ENCODE measurements at places on chromosomes 7 and 10. TPM values are rescaled to one million over a fixed set of nuclear protein-coding genes. Genes with fewer than 3 reads are reported as not detected.
A peak's percentile ranks its signal among the peaks of the same experiment; 100 is the strongest.

Gene TMEM176B
- total RNA-seq: not detected

Gene FFAR4
- not detected for total RNA-seq

Gene PRTFDC1
- 9.8 TPM for total RNA-seq

DNA sequence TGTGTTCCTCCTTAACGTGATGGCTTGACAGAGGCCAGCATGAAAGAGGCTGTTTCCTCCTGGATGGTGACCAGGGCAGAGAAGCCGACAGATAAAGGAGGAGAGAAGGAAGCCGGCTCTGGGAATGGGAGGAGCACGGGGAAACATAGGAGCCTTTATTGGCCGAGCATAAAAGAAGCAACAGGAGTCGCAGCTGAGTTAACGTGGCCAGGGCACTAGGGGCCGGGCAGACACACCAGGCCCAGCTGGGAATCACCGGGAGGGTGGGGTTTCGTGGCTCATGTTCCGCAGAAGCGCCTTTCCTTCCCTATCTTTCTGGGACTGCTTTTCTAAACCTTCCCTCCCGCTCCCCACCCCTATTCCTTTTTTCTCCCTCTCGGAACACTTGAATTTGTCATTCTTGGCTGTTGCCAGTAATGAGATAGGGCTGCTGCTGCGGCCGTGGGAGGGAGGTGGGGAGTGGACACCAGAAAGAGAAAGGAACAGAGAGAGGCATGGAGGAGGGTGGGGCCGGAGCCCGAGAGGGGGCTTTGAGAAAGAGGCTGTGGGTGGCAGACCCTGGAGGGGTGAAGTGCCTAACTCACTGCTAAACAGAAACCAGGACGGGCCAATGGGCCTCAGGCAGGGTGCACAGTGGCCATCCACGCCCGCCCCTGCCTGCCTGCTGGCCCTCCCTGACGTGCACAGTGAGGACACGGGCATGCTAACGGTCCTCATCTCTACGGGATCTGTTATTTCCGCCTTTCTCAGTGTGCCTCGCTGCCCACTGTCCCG lies 65.2 kb downstream of the COL13A1 start:
- peak; percentile 21 for DNase-seq

DNA sequence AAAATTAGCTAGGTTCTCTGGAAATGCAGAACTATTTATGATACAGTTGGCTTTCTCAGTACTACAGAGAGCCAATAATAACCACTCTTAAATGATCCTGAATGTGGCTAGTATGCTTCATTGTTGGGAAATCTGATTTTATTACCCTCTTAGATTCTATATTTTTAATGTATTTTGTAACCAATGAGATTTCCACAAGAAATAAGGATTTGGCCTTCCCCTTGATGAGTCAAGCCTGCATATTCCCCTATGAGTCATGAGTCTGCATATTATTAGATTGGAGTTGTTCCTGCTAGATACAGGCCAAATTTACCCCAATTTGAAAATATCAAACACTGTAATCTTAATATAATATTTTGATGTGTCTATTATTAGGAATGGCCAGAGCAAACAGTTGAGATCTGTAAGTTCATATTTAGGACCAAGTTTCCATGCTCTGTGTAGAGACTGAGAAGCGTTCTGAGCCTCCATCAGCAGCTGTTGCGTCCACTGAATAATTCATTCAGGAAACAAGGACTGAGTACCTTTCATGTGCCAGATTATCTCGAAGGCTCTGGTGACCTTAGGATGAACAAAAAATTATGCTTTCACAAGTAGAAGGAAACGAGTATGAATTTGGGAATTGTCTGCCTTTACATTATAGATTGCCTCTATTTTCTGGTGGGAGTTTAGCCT lies 793.4 kb downstream of the NRG3 start:
- DNase-seq: no peak

- DNase-seq: no peak
These were observed 142.8 kb downstream of the LSM5 start for GRCh38 chr7:32347244-32347828.

DNA sequence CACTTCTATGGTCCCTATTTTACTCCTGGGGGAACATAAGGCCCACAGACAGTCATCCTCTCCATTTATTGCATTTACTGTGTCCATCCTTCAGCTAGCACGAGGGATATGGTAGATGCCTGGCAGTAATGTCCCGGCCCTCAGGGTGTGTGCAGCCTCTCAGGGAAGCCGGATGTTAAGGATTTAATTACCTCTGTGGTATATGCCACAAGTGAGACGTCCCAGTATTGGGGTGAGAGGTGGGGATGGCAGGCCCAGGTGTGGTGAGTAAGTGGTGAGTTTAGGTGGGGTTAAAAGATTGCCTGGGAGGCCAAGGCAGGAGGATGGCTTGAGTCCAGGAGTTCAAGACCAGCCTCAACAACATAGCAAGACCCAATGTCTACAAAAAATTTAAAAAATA lies 144.9 kb downstream of the SH3PXD2A start:
- DNase-seq: no peak

DNA sequence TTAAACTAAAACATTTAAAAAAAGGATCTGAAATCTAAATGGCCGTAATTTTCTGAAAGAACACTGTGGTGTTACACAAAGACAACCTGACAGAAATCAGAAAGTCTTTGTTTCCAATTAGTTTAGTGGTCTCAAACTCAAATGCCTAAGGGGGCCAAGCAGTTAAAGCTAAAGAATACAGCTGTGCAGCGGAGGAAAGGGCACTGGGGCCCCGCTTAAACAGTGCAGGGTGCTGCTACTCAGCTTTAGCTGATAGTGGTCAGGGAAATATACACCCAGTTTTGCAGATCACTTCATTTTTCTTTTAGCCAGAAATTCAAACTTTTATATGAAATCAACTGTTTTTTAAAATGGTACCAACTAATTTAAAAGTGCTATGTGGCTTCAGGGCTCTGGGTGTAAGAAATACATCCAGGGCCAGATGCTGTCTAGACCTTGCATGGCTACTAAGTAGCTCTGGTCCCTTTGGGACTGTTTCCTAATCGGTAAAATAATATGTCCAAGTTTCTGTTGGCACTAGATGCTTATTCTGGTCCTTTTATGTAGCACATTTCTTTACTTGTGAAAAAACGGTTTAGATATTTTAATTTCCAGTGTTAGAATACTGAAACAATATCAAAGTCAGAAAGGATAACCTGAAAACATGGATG lies 161.8 kb upstream of the LAMB4 start:
- DNase-seq: no peak

DNA sequence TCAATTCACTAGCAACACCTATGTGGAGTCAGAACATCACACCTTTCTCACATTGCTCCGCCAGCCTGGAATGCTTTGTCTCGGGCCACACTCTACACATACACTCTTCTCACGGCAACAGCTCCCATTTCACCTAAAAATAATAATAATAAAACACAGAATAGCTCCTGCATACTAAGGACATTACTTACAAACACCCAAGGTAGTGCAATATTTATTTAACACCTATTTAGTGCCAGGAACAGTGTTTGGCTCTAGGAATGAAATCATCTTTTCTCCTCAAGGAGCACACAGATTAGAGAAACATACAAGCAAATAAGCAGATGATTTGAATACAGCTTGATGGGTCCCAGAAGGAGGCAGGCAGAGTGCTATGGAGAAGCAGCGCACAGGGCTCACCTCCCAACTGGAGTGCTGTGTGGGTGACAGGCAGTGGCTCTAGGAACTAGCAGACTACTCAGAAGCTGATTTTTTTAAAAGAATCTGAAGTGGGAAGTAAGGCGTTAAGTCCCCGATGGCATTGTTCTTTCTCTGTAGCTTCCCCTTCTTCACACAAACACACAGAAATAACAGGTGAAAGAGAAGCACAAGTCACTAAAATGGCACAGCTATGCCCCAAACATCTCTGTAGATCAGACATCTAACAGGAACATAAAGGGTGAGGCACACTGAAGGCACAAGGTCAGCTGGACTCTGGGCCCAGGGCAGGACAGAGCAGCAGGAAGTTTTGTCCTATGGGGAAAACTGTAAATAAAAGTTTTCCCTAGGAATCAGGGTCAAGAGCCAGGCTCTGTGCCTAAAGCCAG lies 16.7 kb downstream of the USP6NL start:
- DNase-seq: no peak

DNA sequence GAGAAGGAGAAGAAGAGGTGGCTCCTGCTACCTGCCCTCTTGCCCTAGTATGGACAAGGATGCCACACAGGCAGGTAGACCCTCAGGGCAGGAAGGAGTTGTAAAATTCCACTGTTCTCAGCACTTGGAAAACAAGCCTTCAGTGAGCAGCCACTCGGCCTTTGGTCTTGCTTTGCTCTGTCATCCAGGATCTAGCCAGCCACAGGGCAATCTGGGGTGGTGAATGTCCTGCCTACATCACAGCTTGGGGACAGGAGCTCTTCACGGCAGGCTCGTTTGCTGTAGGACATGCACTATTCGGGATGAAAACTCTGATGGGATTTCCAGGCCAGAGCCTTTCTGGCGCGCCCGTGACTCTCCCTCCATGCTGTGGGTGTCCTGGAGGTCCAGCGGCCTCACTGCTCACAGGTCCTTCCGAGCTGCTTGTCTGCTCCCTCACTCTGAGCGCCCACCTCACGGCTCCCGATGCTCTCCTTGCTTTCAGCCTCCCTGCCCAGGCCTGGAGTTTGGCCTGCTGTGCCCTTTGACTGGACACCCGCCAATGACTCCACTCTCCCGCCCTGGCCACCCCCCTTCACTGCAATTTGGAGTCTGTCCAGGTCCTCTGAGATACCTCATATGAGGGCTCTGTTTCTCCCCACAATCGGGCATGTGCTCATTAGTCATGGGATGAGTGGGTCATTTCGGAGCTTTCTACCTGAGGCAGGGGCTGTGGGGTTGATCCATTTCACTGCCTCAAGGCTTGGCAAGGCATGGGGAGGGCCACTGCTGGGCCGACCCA lies 227.2 kb upstream of the GRB10 start:
- peak; percentile 61 for DNase-seq

- DNase-seq: no peak
These were observed 61.0 kb downstream of the CAMK2B start for GRCh38 chr7:44264221-44264931.

DNA sequence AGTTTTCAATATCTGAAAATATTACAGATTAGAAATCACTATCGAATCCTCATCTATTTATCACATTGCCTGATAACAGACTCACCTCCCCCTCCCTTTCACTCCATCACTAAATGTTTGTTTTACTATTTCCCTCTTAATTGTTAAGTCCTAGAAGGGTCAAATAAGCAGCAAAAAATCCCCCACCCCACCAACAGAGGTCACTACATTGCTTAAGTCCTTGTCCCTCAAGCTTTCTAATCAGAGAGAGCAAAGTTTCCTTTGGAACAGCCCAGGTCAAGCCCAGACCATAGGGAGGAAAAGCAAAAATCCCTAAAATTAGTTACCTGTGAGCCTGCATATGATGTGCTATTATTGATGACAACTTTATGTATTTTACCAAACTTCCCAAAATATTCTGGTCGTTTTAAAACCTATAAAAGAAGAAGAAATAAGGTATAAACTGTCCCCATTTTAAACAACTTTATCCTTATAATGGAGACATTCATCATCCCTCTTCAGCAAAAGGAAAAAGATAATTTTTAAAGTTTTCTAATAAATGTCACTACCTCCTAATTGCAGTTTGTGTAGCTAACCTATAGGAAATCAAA lies 95.0 kb downstream of the CNOT4 start:
- peak; percentile 38 for DNase-seq

DNA sequence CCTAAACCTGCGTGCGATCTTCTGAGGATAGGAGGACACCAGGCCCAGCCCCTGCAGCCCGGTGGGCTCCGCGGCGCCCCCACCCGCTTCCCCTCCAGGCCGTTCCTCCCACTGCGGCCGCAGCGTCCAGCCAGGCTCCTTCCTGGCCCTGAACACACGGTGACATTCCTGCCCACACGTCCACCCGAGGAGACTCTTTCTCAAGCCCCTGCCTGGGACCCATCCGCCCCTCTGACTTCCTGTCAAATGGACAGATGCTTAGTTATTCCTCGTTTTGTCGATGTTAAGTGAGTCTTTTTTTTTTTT lies 32.4 kb upstream of the RNF32 start:
- DNase-seq: no peak

- peak; percentile 44 for DNase-seq
These were observed 71.8 kb downstream of the SMURF1 start for GRCh38 chr7:99072126-99072525.

GRCh38 chr7:8800986-8801385 lies 367.6 kb downstream of the NXPH1 start:
- no peak for DNase-seq

DNA sequence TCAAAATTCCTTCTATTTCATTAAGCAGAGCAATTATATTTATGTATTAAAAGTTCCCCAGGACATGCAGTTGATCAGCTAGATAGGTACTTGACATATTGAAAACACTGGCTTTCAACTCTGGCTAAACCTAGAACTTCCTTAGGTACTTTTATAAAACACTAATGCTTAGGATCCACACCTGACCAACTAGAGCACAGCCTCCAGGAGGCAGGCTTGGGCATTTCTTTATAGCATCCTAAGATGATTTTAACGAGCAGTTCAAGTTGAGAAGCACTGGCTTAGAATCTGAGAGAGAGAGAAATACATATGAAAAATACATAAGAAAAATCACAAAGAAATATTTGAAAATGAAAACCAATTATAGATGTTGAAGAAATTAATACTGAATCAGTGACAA lies 20.8 kb downstream of the SLC26A5 start:
- DNase-seq: no peak

- no peak for DNase-seq
These were observed 675.5 kb downstream of the XPNPEP1 start for GRCh38 chr10:109247814-109248213.

All from Caki2 (cell line).